ENCODE measurements at places on chromosomes 2 and 18.

GRCh38 chr2:206838690-206839089 is 73.3 kb downstream of the FASTKD2 start:
- DNase-seq, result no peak

GRCh38 chr18:78765637-78766281 is 213.9 kb upstream of the SALL3 start:
- DNase-seq, result no peak

DNA sequence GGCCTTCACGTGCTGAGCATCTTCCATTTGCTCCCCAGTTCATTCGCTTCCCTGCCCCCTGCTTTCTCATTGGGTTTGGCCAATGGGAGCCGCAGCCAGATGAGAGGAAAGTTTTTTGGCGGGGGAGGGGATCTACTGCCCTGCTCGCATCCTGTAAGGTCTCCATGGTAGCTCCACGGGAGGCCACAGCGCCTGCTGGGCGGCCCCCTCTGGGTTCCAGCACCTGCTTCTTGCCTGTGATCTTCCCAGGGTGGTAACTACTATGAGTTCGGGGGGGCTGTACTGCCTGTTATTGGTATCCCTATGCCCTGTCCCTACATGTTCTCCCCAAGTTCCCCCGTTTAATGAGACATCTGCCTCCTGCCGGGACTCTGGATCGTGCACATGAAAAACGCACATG is 57.2 kb downstream of the INPP5D start:
- no peak for DNase-seq

DNA sequence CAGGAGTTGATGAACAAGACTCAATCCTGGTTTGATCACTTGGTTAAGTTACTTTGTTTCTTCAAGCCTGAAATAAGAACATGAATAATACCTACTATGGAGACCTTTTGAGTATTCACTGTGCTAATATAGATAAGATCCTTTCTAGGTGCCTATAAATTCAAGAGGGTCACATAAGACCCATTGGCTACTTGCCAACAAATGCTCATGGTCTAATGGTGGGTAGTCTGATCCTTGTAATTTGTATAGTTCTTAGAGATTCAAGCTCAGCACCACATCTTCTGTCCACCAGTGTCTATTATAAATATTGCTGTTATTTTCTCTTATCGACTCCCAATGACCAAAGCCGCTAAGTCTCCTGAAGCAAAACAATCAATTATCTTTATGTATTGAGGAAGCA is 27.4 kb upstream of the ACSL3 start:
- no peak for DNase-seq

- no peak for DNase-seq
Observed at GRCh38 chr2:51795248-51795888, 763.4 kb upstream of the NRXN1 start.

DNA sequence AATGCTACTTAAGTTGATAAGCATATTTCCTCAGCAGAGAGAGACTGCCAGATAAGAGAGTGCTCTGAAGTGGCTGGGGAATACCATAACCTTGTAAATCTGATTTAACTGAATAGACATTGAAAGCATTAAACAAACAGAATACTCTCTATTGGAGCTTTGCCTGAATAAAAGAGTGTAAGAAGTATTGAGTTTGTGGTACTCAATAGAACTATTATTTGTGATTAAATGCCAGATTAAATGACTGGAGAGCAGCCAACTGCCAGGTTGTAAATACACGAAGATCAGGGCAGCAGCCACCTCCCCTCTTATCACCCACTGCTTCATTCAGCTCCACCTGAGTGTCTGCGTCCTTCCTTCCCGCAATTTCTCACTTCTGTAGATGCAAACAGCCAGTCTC is 373.6 kb downstream of the DCDC2C start:
- DNase-seq, result no peak

- DNase-seq, result no peak
Observed at GRCh38 chr2:158486150-158486969, 29.6 kb downstream of the PKP4 start.

DNA sequence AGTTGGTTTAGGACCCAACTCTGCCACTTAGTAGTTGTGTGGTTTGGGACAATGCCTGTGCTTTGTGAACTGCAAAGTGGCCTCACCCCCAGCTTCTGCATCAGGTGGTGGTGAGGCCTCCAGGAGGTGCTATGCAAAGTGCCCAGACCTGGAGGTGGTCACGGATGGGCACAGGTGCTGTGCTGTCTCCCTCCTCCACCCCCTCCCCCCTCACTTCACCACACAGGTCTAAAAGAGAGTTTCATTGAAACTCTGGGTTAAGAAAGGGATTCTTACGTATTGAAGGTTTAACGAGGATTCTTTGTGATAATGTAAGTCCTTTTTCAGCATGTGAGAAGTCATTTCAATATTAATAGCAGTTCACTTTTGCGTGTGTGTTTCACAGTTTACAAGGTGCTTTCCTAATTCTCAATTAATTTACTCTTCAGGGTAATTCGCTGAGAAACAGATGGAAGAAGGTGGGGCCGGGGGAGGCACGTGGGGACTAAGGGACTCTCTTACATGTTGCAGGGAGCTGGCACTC is 369.9 kb downstream of the LPIN1 start:
- DNase-seq, result no peak

DNA sequence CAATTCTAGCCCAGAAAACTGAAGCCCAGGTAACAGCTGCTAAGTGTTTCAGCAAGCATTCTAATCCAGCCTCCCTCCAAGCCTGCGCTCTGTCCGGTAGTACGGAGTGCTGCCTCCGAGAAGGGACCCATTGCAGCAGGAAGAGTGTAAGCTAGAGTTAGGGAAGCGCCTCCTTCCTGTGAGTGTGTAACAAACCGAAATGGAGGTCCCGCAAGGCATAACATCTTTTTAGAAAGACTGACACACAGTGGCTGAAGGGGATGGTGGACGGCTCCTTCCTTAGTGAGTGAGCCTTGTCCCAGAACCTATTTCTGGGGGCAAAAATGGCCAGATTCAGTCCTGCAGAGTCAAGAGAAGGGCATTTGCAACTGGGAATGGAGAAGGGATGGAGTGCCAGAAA is 12.2 kb downstream of the PKDCC start:
- DNase-seq, result no peak

GRCh38 chr18:79413901-79414300 is 18.2 kb downstream of the NFATC1 start:
- DNase-seq, result no peak

DNA sequence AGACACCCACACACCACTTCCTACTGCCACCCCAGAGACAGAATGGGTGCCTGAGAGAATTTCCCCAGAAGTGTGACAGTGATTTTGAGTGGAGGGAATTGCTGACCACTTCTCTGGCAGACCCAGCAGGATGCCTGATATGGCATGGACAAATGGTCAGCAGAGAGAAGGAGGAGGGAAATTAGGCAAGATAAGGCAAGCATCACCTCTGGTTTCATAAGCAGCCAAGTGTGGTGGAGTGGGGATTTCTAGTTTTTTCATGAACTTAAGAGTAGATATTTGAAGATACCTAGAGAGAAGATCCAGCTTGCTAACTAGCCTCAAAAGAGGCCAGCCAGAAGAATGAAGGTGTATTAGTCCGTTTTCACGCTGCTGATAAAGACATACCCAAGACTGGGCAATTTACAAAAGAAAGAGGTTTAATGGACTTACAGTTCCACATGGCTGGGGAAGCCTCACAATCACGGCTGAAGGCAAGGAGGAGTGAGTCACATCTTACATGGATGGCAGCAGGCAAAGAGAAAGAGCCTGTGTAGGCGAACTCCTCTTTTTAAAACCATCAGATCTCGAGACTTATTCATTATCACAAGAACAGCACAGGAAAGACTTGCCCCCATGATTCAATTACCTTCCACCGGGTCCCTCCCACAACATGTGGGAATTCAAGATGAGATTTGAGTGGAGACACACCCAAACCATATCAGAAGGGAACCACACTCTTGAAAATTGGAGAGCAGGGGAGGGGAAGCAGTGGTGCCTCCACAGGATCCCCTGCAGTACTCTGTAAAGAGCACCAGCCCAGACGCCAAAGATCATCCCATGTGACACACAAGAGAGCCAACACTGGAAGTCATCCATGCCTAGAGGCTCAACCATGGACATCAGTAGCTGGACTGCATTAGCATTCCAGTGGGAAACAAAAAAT is 64.2 kb downstream of the RBM43 start:
- DNase-seq, result no peak

DNA sequence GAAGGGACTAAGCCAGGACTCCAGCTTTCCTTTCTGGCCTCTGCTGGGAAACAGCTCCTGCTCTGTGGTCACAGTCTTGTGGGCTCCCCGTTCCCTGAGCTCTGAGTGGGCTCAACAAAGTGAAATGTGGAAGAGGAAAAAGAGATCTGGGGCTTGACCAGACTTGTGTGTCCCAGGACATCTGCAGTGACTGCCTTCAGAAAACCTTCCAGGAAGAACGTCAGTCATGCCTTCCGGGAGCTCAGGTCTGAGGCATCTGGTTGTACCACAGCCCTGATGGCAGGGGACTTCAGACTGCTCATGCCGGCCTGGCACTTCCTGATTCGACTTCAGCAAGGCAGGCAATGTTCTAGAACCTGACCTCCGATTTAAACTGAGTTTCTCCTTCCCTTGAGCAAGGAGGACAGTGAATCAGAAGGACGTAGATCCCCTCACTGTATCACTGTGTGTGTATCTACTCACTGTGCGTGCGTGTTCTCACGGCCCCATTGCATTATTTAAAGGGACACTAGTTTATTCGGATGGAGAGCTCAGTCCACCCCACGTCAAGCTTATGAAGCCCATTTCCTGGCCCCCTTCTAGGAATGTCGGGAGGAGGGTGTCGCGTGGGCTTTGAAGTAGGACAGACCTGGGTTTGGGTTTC is 548 bp upstream of the FBLN7 start:
- peak; percentile 47 for DNase-seq

- no peak for DNase-seq
Observed at GRCh38 chr2:10085043-10085667, 4.9 kb upstream of the CYS1 start.

GRCh38 chr18:12254136-12254819 is at the start of gene CIDEA:
Gene CIDEA, plus strand, starts transcription at chr18:12254361. Its CDS starts 23 bp downstream, at chr18:12254384.
- no peak for DNase-seq

- DNase-seq, result no peak
Observed at GRCh38 chr2:230658877-230659652, 53.6 kb upstream of the CAB39 start.

GRCh38 chr2:106292627-106293026 is 98.5 kb upstream of the UXS1 start:
- DNase-seq, result no peak

GRCh38 chr2:16461672-16462071 is 204.0 kb downstream of the CYRIA start:
- no peak for DNase-seq

GRCh38 chr2:62740221-62740620 is 34.7 kb downstream of the EHBP1 start:
- peak; percentile 48 for DNase-seq

DNA sequence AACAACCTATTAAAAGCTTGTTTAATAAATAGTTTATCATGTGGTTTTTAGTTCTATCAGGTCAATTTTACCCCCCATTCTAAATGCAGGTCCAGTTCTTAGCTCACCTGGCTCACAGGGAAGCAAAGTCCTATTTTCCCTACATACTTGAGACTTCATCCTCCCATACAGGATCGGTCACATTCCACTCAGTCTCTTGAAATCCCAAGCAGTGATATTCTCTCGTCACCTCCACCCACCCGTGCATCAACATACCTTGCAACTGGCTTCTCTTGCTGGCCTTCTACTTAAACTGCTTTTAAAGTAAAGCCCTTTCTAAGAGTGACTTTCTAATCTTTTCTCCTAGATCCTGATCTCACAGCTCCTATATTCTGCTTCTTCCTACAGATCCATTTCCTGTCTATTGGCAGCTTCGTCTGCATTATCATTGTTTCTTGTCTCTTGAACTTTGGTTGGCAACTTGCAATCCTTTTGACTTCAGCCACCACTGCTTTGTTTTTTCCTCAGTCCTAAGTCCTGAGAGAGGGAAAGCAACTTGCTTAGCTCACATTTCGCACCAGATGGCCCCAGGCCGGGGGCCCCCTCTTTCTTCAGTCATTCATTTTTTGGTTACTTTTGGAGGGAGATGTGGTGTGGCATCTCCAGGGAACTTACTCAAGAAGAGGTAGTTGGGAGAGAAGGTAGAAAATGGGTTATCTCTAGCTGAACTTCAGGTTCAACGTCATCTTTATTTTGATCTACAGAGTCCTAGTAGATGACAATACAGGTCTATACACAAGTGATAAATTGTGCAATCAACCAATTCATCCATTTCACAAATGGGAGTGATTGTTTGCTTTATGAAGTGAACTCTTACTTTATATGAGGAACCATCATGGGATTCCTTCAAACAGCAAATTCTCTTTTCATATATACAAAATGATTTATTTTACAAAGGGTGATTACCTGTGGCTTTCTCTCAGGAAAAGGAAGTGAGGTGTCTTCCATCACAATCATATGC is 23.9 kb upstream of the NCOA1 start:
- no peak for DNase-seq

GRCh38 chr2:115910270-115910669 is 1467.8 kb downstream of the DPP10 start:
- no peak for DNase-seq

DNA sequence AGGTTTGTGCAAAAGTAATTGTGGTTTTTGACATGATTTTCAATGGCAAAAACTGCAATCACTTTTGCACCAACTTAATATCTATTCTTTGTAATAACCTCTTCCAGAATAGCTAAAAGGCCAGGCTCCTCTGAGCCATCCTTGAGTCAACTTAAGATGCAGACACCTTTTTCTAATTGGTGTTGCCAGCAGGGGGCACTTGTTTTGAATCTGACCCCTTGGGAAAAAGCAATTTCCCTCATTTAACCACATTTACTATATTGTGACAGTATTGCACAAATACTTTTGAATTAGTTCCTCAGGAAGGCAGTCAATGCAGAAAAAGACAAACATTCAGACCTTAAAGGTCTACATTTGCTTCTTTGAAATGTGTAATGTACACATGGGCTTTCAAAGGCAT is 78.6 kb upstream of the GALNT5 start:
- DNase-seq, result no peak

- peak; percentile 8 for DNase-seq
Observed at GRCh38 chr2:163551616-163552373, 184.0 kb downstream of the FIGN start.

Data from fibroblast of mammary gland (primary cell).